ENCODE measurements at places on chromosomes 11 and 22. TPM values are rescaled to one million over a fixed set of nuclear protein-coding genes. Genes with fewer than 3 reads are reported as not detected.

- no peak for DNase-seq
Measured at GRCh38 chr11:10970926-10971325, 113.1 kb upstream of the ZBED5 start.

The YPEL1 gene
- total RNA-seq: 0.34 TPM

DNA sequence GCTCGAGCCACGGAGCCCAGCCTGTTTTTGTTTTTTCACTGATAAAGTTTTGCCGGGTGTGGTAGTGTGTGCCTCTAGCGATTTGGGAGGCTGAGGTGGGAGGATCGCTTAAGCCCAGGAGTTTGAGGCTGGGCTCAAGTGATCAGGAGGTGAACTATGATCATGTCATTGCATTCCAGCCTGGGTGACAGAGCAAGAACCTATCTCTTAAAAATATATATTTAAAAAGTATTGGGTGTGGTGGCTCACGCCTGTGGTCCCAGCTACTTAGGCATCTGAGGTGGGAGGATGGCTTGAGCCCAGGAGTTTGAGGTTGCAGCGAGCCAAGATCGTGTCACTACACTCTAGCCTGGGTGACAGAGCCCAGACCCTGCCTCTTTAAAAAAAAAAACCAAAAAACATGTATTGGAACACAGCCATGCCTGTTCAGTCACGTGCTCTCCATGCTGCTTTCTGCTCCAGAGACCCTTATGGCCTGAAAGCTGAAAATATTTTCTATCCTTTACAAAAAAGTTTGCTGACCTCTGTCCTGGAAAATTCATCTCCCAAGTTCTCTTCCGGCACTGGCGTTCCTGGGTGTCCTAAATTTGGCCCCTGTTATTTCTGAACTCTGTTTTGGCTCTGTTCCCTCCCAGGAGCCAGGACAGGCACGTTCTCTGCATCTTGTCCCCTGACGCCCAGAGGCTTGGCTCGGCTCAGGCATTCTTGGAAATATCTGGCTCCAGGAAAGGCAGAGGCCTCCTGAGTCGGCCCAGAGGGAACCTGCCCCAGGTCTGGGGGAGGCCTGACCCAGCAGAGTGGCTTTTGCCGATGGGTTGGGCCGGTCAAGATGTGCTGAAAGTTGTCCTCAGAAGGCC is 61.3 kb upstream of the PPP6R3 start:
- DNase-seq: no peak

The LUZP2 gene
- total RNA-seq: not detected

GRCh38 chr11:77589521-77590193 is at the start of gene AQP11:
Gene AQP11 (plus strand): TSS chr11:77589953. CDS start chr11:77589993, 40 bp downstream.
- DNase-seq: peak; percentile 58

DNA sequence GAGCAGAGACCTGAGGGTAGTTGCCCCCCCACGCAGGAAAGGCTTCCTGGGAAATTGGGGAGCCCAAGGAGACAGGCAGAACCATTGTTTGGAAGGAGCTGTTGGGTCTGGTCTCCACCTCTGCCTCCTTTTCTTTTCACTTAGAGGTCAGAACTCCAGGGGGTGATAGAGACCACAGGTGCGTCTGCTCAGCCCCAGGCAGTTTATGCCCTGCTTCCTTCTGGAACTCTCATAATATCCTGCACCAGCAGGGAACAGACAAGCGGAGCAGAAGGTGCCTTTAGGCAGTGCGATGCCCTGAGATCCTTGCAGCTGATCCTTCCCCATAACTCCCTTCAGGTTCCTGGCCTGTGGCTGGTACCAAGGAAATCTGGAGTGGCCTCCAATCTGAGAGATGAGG is 120.2 kb downstream of the NECTIN1 start:
- DNase-seq: no peak

The TYR gene
- not detected for total RNA-seq

DNA sequence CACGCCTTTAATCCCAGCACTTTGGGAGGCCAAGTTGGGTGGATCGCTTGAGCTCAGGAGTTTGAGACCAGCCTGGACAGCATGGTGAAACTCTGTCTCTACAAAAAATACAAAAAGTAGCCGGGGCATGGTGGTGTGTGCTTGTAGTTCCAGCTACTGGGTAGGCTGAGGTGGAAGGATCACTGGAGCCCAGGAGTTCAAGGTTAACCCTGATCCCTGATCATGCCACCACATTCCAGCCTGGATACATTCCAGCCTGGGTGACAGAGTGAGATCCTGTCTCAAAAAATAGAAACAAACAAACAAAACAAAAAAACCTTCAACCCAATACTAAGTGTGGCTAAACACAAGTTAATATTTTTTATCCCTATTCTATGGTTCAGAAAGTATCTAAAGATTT is 66.4 kb upstream of the CLNS1A start:
- no peak for DNase-seq

DNA sequence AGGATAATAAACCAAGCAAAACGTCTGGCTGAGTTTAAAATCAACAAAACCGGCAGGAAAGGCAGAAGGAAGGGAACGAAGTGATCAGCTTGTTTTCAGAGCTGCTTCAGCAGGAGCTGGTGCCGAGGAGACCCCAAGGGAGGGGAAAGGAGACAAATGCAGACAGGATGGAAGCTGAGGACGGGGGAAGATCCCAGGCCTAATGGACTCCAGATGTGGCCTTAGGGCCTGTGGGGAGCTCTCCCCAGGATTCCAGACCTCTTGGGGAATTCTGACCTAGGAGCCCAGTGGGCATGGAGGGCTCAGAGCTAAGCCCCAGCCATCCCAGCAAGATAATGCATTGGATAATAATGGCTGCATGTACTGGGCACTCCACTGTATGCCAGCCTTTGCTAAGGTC is 211.4 kb upstream of the NARS2 start:
- no peak for DNase-seq

GRCh38 chr11:115624065-115624464 is 119.8 kb upstream of the CADM1 start:
- DNase-seq: no peak

GRCh38 chr22:27080863-27081262 is 423.5 kb downstream of the MIAT start:
- DNase-seq: no peak

The DENND6B gene
- 1.7 TPM for total RNA-seq

The MMP8 gene
- not detected for total RNA-seq

DNA sequence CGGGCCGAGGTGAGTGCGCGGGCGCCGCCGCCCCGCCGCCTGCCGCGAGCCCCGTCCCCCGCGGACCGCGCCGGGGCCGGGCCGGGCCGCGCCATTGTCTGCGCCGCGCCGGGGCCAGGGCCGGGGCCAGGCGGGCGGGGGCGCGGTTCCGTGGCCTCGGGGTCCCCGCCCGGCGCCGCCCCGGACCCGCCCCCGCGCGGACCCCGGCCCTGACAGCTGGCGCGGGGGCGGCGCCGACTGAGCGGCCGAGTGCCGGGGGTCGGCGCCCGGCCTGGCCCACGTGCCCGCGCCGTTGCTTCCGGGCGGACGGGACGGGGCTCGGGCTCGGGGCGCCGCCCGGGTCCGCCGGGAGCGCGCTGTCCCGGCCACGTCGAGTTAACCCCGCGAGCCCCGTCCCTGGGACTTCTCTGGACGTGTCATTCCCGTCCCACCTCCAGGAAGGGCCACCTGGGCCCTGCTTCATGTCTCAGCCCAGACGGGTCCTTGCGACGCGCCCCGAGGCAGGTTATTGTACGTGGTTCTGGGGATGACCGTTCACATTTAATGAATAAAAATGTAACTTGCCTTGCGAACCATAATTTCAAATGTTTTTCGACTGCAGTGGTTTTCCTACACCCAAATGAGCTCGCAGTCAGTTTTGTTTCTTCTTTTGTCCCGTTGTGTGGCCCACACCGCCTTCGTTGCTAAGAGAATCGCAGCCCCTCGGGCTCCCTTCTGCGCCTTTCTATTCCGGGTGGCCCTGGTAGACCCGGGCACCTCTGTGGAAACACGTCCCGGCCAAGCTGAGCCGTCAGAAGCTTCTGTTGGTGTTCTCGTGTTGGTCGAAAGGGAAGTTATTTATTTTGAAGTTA is 562 bp downstream of the ZBED4 start:
- DNase-seq: no peak

- no peak for DNase-seq
Measured at GRCh38 chr11:28521075-28521474, 412.9 kb downstream of the METTL15 start.

GRCh38 chr11:126350836-126351235 is 4.7 kb upstream of the ST3GAL4 start:
- DNase-seq: no peak

- DNase-seq: no peak
Measured at GRCh38 chr11:26953770-26954392, 40.0 kb upstream of the FIBIN start.

DNA sequence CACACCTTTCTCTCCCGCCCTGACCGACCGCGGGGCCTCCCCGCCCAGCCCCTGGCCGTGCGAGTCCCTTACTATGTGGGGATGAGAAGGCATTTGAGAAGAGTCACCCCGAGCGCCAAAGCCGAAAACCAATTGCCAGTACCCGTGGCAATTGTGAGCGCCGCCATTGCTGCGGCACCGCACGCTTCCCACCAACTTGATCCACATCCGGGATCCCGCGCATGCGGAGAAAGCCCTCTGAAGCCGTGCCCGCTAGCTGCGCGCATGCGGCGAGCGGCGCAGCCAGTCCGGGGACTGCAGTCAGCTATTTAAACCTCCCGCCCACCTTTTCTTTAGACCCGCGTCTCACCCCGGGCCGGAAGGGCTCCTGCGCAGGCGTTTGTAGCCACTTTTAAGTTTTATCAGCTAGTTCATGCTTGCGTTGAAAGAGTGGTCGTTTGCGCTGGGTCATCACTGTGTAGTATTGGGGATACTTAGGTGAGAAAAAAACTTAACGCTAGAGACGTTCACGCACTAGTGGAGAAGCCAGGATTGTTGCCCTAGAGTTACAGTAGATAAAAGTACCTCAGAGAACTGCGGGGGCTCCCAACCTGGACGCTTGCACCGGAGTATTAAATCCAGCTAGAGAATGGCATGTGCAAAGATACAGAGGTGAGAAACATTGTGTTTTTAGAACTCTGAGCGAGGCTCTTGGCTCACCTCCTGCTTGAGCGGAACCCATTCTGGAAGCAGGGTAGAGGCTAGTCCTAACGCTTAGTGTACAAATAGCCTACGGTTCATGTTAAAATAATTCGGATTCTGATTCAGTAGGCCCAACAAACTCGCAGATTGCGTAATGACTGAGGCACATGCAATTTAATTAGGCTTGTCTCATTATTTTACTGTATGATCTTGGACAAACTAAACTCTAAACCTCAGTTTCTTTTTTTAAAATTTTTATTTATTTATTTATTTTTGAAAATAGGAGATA is at the start of gene ALG8:
Gene ALG8 (minus strand): TSS at position 205 of the 970 bp plus-strand sequence. CDS start 38 bp downstream, at position 167.
- peak; percentile 96 for DNase-seq

GRCh38 chr22:31477329-31477728 is 12.3 kb downstream of the EIF4ENIF1 start:
- DNase-seq: no peak

- DNase-seq: no peak
Measured at GRCh38 chr11:123188508-123189165, 6.4 kb downstream of the CLMP start.

The KRTAP5-10 gene
- not detected for total RNA-seq

DNA sequence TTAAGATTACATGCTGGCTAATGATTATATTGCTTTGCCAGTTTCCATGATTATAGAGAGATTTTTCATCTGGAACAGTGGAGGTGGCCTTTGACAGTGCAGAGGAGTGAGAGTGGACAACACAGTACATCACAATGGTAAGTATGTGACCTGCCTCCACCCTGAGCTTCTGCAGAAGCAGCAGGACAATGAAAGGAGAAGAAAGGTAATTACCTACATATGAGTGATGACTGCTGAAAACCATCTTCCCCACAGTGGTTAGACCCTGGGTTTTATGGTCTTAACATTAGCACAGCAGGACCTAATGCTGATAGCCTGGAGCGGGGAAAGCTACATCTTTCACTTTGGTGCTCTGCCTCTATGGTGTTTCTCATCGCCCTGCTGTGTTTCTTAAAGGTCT is 454.7 kb upstream of the DDI1 start:
- DNase-seq: no peak

The TSPAN32 gene
- 2.1 TPM for total RNA-seq

The NNMT gene
- total RNA-seq: not detected

- DNase-seq: no peak
Measured at GRCh38 chr11:117770061-117770460, 27.0 kb downstream of the DSCAML1 start.

DNA sequence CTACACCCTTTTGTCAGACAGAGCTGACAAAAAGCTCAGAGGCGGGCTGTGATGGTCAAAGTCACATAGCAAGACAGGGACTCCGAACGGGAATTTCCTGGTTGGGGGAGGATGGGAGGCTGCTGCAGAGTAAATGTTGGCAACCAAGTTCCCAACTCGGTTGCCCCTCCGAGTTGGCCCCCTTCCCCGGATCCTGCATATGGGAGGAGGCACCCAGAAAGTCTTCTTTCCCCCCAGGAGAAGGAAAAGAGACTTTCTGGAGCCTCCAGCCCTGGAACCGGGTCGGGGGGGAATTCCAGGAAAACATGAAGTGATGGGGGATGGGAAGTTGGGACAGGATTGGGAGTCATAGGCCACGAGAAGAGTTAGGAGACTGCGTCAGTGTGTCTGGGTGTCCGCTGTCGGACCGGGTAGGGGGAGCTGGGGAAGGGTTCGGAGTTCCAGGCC is 614 bp downstream of the SELENOM start:
- DNase-seq: no peak

Measured in activated T-helper 1 cell treated with anti-CD3 and anti-CD28 coated beads, Interleukin-12 subunit alpha, Interleukin-12 subunit beta, Interleukin-2, Interleukin-4 antibody, amounts not matched to agents 30 ng/mL and 10 ng/mL and 1 ng/mL, durations not matched to agents 14 hours and 24 hours and 36 hours (primary cell).